Natural killer cell treated with Interleukin-12 subunit alpha and Interleukin-12 subunit beta and Interleukin-15 and Interleukin-18, amount 100 ng/mL, for 72 hours (primary cell): ENCODE measurements at places on chromosomes 6 and 20. TPM values are rescaled to one million over a fixed set of nuclear protein-coding genes. Genes with fewer than 3 reads are reported as not detected.

Gene ULBP1
- 0.31 TPM for total RNA-seq

Gene SH3BGRL2
- not detected for total RNA-seq

Gene ADIG
- total RNA-seq, result not detected

Gene SAMD5
- not detected for total RNA-seq

Gene FAM209B
- total RNA-seq, result 1.5 TPM

Gene MAFB
- 0.64 TPM for total RNA-seq
